Pancreas (tissue), 10 donors: ENCODE measurements at places on chromosomes 6 and 20. TPM values are rescaled to one million over a fixed set of nuclear protein-coding genes. Genes with fewer than 3 reads are reported as not detected.
A peak's percentile ranks its signal among the peaks of the same experiment; 100 is the strongest.

The ZC2HC1B gene
- polyA plus RNA-seq: not detected

- H3K27ac ChIP-seq: no peak overlapping the region
- H3K36me3 ChIP-seq: no peaks in the 10 kb centered on the region
- peaks cover 5% of the 10 kb centered on the region for H3K27me3 ChIP-seq
- H3K4me3 ChIP-seq: no peak overlapping the region
- no peak for DNase-seq
- no peaks in the 10 kb centered on the region for H3K4me1 ChIP-seq
Observed at GRCh38 chr6:84425971-84426705, 198.7 kb upstream of the CEP162 start.

The MUC22 gene
- polyA plus RNA-seq: not detected

GRCh38 chr20:35517125-35517524 is 12.3 kb downstream of the C20orf173 start:
- no peaks in the 10 kb centered on the region for H3K36me3 ChIP-seq
- H3K4me1 ChIP-seq: no peaks in the 10 kb centered on the region
- DNase-seq: no peak
- H3K27me3 ChIP-seq: no peaks in the 10 kb centered on the region
- no peak overlapping the region for H3K4me3 ChIP-seq
- no peak overlapping the region for H3K27ac ChIP-seq

GRCh38 chr6:31940256-31940664 is 5.6 kb upstream of the CFB start:
- no peaks in the 10 kb centered on the region for H3K36me3 ChIP-seq
- H3K27ac ChIP-seq: no peak overlapping the region
- no peak for DNase-seq
- H3K4me3 ChIP-seq: no peak overlapping the region
- H3K27me3 ChIP-seq: no peaks in the 10 kb centered on the region

The SAMD5 gene
- polyA plus RNA-seq: 3.8 TPM

The IL17F gene
- not detected for polyA plus RNA-seq

The RFX6 gene
- 3.3 TPM for polyA plus RNA-seq

- H3K27ac ChIP-seq: no peak overlapping the region
- H3K4me1 ChIP-seq: no peaks in the 10 kb centered on the region
- no peak overlapping the region for H3K4me3 ChIP-seq
- no peaks in the 10 kb centered on the region for H3K36me3 ChIP-seq
- no peaks in the 10 kb centered on the region for H3K27me3 ChIP-seq
Observed at GRCh38 chr20:401682-402495, 6.2 kb upstream of the RBCK1 start.

- H3K27ac ChIP-seq: no peak overlapping the region
- H3K27me3 ChIP-seq: no peaks in the 10 kb centered on the region
- no peaks in the 10 kb centered on the region for H3K4me1 ChIP-seq
- no peak overlapping the region for H3K4me3 ChIP-seq
- no peaks in the 10 kb centered on the region for H3K36me3 ChIP-seq
Observed at GRCh38 chr6:159582736-159583135, 110.3 kb downstream of the SOD2 start.

GRCh38 chr20:7199861-7200260 is 432.4 kb downstream of the BMP2 start:
- no peaks in the 10 kb centered on the region for H3K27me3 ChIP-seq
- DNase-seq: no peak
- H3K36me3 ChIP-seq: no peaks in the 10 kb centered on the region

DNA sequence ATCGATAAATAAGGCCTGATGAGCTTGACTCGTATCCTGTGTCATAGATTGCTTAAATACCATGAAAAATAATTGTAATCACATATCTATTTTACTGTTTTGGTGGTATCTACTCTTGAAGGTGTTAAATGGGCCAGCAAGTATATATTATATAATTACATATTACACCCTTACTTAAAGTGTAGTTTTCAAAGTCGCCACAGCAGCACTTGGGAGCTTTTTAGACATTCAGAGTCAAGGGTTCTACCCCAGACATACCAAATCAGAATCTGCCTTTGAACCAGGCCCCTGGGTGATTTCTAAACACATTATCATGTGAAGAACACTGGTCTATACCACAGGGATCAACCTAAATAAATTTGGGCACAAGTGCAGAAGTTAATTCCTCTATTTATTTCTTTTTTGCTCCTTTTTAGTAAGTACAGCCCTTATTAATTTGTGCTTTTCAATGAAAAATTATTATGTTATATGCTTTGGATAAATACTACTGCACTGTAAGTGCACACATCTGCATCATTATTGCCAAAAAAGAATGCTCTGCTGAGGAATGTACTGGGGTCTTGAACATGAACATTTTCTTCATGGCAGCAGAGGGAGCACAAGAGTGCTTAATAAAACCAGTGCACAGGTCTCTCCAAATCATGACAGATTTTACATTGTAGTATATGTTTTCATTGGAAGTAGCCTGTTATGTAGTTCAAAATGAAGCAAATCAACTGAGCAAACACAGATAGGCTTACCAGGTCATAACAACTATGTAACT is 3.1 kb upstream of the ATXN1 start:
- DNase-seq: no peak
- no peak overlapping the region for H3K4me3 ChIP-seq
- H3K4me1 ChIP-seq: peaks cover 15% of the 10 kb centered on the region
- no peaks in the 10 kb centered on the region for H3K36me3 ChIP-seq
- no peaks in the 10 kb centered on the region for H3K27me3 ChIP-seq

DNA sequence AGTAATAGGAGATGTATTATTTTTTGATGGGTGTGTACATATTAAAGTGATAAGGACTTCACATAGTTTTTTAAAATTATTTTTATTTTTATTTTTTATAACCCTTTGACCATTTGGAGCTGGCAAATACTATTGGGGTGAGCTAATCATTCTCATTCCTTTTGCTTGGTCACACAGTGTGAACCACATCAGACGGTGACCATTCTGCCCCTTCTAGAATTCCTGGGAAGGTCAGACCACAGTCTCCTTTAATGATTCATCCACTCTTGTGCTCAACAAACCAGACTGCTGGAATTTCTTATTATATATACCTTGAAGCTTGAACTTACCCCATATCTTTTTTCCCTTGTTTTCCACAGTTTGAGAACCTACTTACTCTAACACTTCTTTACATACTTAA is 23.9 kb upstream of the PRL start:
- no peak for DNase-seq
- no peak overlapping the region for H3K27ac ChIP-seq
- H3K4me1 ChIP-seq: no peaks in the 10 kb centered on the region
- H3K27me3 ChIP-seq: no peaks in the 10 kb centered on the region
- H3K4me3 ChIP-seq: no peak overlapping the region

DNA sequence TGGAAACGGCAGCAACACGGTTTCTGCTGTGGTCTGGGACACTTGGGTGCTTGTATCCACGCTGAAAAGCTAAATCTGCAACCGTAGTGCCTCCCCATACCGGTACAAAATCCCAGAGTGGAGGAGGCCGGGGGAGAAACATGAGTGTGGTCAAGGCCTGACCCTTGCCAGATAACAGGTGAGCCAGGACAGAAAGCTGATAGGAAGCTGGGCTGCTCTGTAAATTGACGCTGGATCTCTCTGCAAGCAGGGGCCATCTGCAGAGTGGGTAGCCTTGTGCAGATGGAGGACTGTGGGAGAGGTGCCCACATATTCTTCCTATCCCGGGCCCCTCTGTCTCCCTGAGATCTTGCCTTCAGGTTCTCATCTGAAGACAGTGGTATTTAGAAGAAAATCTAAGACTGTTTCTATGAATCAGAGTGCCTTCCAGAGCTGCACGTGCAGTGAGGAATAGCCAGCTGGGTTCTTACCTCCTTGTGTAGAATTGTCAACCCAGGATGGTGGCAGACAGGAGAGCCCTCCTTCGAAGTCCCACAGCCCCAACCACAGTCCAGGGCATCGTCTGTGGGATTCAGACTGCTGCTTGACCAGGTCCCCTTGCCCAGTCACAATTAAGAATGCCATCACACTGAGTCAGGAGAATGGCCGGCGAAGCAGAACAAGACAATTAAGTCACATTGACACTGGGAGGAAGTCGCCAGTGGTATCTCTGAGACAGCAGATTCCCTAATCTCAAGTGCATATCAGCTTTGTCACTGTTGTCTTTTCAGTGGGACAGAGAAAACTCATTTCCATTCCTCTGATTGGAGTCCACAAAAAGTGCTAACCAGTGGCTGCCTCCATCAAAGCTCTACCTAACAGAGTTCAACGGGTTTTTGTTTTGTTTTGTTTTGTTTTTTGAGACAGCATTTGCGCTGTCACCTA is 100.0 kb upstream of the RIPOR2 start:
- H3K27me3 ChIP-seq: no peaks in the 10 kb centered on the region
- H3K36me3 ChIP-seq: no peaks in the 10 kb centered on the region
- peak overlapping the region; percentile 37 for H3K27ac ChIP-seq
